ENCODE measurements at places on chromosomes 3 and 15.

GRCh38 chr3:38343797-38344594 lies 2.6 kb upstream of the XYLB start:
- H3K27ac ChIP-seq, result no peak overlapping the region
- DNase-seq, result no peak
- peaks cover 5% of the 10 kb centered on the region for H3K27me3 ChIP-seq
- no peak overlapping the region for H3K4me3 ChIP-seq
- H3K4me1 ChIP-seq, result no peaks in the 10 kb centered on the region

GRCh38 chr3:31770822-31771326 lies 210.2 kb downstream of the OSBPL10 start:
- peaks cover 17% of the 10 kb centered on the region for H3K27me3 ChIP-seq
- no peaks in the 10 kb centered on the region for H3K36me3 ChIP-seq
- H3K4me3 ChIP-seq, result no peak overlapping the region
- no peak for DNase-seq

DNA sequence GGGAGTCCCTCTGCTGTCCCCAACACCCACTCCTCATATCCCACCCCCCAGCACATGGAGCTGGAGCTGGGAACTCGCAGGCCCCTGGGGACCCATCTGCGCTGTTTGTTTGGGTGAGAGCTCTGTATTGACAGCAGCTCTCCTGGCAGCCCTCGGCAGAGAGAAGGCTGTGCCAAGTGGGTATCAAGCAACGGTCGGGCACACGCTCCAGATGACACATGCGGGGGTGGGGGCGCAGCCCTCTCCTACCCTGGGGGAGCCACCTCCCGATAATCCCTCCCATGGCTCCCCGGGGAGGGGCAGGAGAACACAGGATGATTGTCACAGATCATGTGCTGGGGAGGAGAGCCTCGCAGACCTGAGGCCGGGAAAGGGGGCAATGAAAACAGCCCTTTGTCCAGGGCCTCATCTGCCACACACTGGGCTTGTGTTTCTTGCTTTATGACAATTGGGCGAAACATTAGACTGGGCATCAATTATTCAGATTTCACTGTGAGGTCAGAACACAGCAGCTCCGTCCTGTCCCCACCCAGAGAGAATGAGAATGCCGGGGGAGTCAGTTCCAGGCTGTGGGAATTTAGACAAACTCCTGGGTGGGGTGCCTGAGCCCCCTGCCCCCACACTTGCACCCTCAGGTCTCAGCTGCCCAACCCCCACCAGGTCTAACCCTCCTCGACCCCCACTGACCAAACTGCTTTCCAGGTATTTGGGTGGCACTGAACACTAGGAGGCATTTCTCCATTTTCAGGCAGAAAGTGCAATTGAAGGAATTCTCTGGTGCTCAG lies 46.4 kb upstream of the KLF13 start:
- DNase-seq, result no peak
- H3K36me3 ChIP-seq, result peaks cover 3% of the 10 kb centered on the region
- no peak overlapping the region for H3K4me3 ChIP-seq
- no peak overlapping the region for H3K27ac ChIP-seq

DNA sequence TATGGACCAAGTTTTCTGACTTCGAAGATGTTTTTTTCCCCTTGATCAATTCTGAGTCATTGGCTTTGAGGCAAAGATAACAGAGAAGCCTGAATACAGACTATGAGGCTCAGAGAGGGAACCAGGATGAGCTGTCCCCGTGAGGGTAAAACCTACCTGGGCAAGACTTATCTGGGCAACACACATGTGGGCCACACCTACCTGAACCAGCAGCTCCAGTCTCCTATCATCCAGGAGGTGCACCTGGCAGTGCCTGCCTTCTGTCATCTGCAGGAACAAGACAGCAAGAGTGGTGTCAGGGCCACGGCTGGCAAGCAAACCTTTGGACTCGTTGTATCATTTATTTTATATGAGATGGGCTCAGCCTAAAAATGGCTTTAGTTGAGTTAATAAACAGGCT lies 72.6 kb downstream of the FRMD4B start:
- no peaks in the 10 kb centered on the region for H3K4me1 ChIP-seq
- peaks cover 3% of the 10 kb centered on the region for H3K36me3 ChIP-seq
- DNase-seq, result no peak
- no peaks in the 10 kb centered on the region for H3K27me3 ChIP-seq
- no peak overlapping the region for H3K27ac ChIP-seq

- H3K4me1 ChIP-seq, result peaks cover 3% of the 10 kb centered on the region
- no peaks in the 10 kb centered on the region for H3K36me3 ChIP-seq
- H3K27me3 ChIP-seq, result peaks cover 9% of the 10 kb centered on the region
- H3K4me3 ChIP-seq, result no peak overlapping the region
Measured at GRCh38 chr3:188993181-188993580, 178.6 kb upstream of the TPRG1 start.

GRCh38 chr3:15440891-15441290 lies 13.5 kb downstream of the EAF1 start:
- peak overlapping the region; percentile 87 for H3K27ac ChIP-seq
- H3K27me3 ChIP-seq, result no peaks in the 10 kb centered on the region
- peaks cover 10% of the 10 kb centered on the region for H3K4me1 ChIP-seq
- no peak overlapping the region for H3K4me3 ChIP-seq

DNA sequence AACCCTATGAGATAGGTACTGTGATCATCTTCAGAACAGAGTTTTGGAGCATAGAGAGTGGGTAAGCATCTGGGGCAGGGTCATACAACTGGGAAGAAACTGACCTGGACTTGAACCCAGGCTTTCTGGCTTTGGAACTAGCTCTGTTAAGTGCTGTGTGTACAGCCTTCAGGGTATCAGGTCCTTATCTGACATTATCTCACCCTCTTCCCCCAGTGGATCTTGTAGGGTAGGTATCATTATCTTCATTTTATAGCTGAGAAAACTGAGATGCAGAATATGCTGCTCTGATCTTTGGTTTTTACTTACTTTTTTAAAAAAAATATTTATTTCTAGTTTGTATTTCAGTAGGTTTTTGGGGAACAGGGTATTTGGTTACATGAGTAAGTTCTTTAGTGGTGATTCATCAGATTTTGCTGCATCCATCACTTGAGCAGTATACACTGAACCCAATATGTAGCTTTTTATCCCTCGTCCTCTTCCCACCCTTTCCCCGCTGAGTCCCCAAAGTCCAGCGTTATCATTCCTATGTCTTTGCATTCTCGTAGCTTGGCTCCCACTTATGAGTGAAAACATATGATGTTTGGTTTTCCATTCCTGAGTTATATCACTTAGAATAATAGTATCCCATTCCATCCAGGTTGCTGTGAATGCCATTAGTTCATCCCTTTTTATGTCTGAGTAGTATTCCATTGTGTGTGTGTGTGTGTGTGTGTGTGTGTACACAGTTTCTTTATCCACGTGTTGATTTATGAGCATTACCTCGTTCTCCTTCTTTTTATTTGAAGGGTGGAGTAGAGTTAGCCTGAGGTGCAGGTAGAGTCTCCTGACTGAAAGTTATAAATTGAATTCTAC lies 271.2 kb downstream of the PTPRG start:
- H3K4me3 ChIP-seq, result no peak overlapping the region
- H3K27ac ChIP-seq, result no peak overlapping the region
- no peak for DNase-seq

DNA sequence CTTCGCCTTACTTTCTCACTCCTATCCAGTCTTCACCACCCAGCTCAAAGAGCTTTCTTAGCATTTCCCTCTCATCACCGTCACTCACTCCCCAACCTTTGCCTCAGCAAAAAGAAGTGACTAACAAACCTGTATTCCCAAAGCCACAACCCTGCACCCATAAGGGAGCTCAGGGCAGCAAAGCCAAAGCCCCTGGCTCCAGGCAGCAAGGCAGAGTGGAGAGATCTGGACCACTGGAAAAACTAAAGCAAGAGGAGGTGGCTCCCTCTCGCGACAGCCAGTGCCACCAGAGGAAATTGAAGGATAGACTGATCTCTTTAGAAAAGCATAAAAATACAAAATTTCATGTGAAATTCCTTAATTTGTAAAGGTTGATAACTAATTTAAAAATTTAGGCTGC lies 25.1 kb upstream of the CDCP1 start:
- H3K36me3 ChIP-seq, result no peaks in the 10 kb centered on the region
- H3K4me3 ChIP-seq, result no peak overlapping the region
- peaks cover 20% of the 10 kb centered on the region for H3K27me3 ChIP-seq
- peaks cover 10% of the 10 kb centered on the region for H3K4me1 ChIP-seq
- H3K27ac ChIP-seq, result no peak overlapping the region

Data from effector memory CD8-positive, alpha-beta T cell (primary cell).